ENCODE measurements at places on chromosomes 5 and 9.

DNA sequence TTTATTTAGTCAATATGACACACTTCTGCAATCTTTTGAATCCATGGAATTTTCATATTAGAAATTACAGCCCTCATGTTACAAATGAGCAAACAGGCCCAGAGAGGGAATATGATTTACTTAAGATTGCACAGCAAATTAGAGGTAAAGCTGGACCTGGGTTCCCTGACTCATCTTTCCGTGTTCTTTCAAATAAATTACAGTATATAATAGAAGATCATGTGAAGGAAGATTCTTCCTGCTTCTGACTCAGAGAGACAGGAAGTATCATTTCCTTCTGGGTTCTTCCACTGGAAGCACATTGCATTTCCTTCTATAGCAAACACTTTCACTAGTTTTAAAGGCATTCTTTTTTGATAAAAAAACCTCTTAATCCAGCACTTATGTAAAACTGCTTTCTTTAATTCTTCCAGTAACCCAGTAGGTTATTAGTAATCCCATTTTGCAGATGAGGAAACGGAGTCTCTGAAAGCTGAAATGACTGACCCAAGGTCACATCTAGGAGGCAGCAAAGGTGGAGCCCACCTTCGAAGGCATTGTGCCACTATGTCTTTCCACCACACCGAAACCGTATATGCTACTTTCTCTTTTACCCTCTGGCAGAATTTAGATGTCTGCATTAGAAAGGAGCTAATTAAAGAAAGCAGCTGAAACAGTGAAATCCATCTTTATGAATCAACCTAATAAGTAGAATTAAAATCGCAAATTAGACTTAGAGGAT is 566.7 kb upstream of the KLF4 start:
- DNase-seq, result no peak

DNA sequence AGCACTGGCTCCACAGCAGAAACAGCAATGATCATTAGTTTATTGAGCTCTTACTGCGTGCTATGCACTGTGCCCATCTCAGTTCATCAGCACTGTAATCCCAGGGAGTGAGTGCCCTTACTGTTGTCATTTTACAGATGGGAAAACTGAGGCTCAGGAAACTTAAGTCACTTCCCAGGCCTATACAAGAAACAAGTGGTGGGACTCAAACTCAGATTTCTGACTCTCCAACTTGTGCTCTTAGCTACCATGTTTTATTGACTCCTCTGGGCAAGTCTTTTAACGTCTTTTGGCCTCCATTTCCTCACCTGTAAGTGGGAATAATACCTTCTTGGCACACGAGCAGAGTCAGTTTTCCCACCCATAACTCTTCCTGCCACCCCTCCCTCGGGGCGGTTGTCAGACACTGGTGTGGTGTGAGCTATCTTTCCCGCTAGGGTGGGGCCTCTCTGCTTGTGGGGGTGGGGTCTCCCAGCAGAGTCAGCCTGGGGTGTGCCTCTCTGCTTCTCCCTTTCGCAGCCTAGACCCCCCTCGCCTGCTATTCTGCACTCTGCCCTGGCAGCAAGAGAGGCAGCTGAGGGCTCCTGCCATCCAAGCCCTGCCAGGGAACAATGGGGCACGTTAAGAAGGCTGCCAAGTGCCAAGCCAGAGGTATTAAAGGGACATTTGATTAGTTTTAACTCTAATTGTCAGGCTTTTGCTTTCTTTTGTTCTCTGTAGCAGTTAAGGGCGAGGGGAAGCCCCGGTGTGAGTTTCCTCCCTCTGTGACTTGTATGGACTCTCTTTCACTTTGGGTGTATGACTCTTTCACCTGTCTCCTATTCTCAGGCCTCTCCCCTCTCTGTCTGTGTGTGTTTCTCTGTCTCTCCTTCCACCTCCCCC is 12.1 kb downstream of the GALNT10 start:
- DNase-seq, result no peak

DNA sequence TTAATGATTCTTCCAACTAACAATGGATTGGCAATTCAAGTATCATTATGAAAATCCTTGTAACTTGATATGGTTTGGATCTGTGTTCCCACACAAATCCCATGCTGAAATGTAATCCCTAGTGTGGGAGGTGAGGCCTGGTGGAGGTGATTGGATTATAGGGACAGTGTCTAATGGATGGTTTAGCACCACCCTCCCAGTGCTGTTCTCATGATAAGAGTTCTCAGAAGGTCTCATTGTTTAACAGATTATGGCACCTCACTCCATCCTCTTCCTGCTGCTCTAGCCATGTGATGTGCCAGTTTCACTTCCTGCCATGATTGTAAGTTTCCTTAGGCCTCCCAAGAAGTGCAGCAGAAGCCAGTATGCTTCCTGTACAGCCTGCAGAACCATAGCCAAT is 1116.2 kb upstream of the EDIL3 start:
- DNase-seq, result no peak

DNA sequence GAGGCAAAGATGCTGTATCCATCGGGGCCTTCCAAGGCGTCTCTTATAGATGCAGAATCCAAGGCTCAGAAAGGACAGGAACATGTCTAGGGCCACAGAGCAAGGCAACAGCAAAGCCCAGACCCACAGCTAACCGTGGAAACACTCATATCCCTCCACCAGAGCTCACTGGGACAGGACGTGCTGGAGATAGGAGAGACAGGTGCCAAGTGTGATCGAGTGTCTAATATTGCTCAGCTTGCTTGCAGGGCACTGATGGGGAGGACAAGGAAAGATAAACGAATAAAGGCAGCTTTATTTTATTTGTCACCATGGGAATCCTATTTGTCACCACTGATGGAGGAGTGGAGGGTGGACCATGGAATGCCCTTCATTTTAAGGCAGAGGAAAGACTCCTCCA is 44.0 kb upstream of the AKNA start:
- DNase-seq, result no peak

DNA sequence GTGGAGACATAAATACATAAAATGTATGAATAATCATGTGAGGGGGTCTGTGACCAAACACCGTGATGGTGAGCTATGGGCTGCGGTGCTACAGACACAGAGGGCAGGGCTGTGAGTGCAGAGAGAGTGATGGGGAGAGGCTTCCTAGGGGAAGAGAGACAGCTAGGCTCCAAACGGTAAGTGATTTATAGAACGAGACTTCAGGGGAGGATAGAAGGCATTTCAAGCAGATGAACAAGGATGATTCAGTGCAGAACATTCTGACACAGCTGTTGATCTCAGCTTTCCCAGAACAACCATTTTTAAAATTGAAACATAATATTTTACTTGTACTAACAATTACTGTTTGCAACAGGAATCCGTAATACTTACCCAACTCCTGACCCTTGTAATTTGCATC is 100.7 kb downstream of the GAS1 start:
- DNase-seq, result no peak

- no peak for DNase-seq
Observed at GRCh38 chr9:122371846-122372245, 1.0 kb downstream of the PTGS1 start.

DNA sequence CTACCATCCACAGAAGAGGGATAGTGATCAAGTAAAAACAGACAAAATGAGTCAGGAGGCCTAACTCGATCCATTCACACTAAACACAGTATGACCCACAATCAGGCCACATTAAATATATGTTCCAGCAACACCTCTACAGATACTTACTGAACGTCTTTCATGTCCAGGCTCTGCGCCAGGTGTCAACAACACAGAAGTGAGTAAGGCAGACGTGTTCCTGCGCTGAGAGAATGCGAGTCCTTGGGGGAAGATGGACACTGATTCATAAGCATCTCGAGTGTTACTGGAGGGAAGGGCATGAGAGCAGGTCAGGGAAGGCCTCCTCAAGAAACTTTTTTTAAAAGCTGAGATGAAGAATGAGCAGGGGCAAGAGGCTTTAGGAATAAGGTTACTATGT is 164.3 kb upstream of the CLINT1 start:
- DNase-seq, result no peak

- no peak for DNase-seq
Observed at GRCh38 chr5:14231890-14232289, 88.7 kb downstream of the TRIO start.

- no peak for DNase-seq
Observed at GRCh38 chr5:915946-916345, 23.3 kb downstream of the TRIP13 start.

DNA sequence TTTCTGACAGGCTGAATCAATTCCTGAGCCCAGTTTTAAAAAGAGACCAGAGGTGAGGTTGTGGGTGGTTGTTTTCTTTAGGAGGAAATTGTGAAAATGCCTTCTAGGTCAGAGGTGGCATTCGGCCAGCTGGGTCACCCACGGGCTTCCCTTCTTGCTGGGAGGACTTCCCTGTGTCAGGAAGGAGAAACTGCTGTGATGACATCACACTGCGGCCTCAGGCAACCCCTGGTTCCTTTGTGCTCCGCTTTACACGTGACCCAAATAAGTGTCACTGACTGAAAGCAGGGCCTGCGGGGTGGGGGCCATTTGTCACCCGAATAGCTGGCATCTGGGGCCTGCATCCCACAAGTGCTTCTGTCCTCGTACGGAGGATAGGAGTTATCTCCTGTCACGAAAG is 39.7 kb downstream of the FABP6 start:
- DNase-seq, result no peak

DNA sequence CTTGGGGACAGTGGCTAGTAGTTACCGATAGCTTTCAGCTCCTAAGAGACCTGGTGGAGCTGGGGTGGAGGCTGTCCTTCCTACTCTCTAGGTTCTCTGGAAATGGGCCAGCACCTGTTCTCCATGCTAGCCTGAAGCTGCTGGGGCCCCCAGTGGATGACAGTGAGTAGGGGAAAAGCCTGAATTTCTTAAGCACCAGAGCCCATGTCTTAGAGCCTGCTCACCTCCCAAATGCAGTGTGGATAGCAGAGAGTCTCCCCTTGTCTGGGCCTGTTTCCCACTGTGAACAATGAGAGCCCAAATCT is 105.8 kb downstream of the DAB2IP start:
- DNase-seq, result no peak

DNA sequence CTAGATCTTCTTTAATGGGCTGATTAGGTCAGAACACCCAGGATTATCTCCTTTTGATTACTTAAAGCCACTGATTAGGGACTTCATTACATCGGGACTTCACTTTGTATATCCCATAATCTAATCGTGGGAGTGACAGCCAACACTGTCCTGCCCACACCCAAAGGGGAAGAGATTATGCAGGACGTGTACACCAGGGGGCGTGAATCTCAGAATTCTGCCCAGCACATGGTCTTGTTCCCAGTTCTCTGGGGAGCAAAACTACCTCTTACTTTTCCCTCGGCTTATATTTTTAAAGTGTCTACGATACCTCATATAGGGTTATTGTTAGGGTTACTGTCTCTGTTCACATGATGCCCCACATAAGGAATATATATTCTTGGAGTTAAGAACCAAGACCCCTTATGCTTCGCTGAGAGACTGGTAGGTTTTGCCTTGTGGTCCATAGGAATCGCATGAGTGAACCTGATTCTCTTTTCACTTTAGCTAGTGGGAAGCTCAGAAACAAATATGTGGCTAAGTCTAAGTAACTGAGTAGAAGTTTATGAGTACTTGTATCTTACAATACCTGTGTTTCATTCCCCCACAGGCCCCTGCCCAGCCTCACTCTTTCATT is 192.7 kb downstream of the GNA14 start:
- no peak for DNase-seq

- no peak for DNase-seq
Observed at GRCh38 chr5:1400936-1401335, 44.3 kb downstream of the SLC6A3 start.

- DNase-seq, result no peak
Observed at GRCh38 chr9:74066605-74067004, 430.5 kb upstream of the RORB start.

DNA sequence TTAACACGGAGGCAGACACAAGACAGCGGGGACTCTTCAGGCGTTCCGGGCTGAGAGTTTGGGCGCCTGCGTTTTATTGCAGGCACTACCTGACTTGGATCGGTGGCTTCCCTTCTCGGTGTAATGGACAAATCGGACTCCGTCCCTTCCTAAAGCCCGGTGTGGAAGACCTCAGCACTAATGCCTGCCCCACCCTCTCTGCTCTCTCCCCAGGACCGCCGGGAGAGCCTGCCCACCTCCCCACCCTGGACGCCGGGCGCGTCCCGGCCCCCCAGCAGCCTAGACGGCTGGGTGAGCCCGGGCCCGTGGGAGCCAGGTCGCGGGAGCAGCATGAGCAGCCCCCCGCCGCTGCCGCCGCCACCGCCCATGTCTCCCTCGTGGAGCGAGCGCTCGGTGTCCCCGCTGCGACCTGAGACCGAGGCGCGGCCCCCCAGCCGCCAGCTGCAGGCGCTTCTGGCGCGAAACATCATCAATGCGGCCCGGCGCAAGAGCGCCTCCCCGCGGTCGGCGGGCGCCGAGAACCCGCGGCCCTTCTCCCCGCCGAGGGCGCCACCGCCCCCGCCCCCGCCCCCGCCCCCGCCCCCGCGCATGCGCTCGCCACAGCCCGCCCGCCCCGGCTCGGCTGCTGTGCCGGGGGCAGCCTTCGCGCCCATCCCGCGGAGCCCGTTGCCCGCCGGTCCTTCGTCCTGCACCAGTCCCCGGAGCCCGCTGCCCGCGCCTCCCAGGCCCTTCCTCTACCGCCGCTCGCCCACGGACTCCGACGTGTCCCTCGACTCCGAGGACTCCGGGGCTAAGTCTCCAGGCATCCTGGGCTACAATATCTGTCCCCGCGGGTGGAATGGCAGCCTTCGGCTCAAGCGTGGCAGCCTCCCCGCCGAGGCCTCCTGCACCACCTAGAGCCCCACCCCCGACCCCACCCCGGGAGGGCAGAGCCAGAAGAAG is 4.6 kb upstream of the MYOZ3 start:
- peak; percentile 65 for DNase-seq

- DNase-seq, result no peak
Observed at GRCh38 chr5:123474228-123474627, 37.7 kb upstream of the CSNK1G3 start.

- no peak for DNase-seq
Observed at GRCh38 chr5:72226950-72227349, 93.1 kb downstream of the MRPS27 start.

All from NCI-H187 (cell line).